ENCODE measurements at places on chromosomes 6 and 20.

GRCh38 chr20:51543422-51543788 is 886 bp upstream of the NFATC2 start:
- DNase-seq: peak; percentile 22

DNA sequence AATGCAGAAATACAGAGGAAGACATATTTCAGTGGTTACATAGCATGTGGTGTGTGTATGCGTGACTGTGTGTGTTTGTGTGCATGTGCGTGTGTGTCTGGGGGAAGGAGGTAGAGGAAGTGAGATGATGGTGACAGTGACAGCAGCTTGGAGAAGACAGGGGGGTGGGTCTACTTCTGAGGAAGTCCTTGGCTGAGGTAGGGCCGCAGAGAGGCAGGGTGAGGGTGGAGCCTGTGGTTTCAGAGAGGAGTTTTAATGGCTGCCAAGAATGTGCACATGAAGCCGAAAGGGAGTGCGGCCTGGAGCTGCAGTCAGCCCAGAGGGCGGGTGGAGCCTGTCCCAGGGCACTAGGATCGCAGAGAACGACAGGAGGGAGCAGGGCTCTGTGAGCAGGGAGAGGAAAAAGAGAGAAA is 22.7 kb upstream of the RNF24 start:
- peak; percentile 99 for DNase-seq

GRCh38 chr20:22020201-22020600 is 314.7 kb downstream of the PAX1 start:
- no peak for DNase-seq

DNA sequence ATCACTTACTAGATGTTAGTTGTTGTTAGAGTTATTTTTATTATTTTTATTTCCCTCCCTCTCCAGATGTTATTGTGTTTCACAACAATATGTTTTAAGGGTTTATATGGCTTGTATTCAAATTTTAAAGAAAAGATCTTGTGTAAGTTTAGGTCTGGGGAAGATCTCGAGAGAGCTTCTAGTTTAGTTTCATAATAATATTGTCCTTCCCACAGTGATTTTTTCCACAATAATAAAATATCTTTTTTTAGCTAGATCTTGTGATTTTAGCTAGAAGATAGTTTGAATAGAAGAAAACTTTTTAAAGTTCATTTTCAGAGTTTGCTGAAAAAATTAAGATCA is 55.0 kb downstream of the ADGRG6 start:
- no peak for DNase-seq

- no peak for DNase-seq
Measured at GRCh38 chr6:40280231-40280630, 306.9 kb downstream of the LRFN2 start.

GRCh38 chr6:317060-317447 is 24.8 kb downstream of the DUSP22 start:
- no peak for DNase-seq

GRCh38 chr6:42378536-42378935 is 73.2 kb downstream of the TRERF1 start:
- DNase-seq: peak; percentile 78

- DNase-seq: no peak
Measured at GRCh38 chr20:17762873-17763557, 63.2 kb downstream of the BANF2 start.

GRCh38 chr6:86595641-86596040 is 341.7 kb upstream of the HTR1E start:
- no peak for DNase-seq

- peak; percentile 54 for DNase-seq
Measured at GRCh38 chr6:150006961-150007464, 18.3 kb downstream of the RAET1L start.

- DNase-seq: no peak
Measured at GRCh38 chr6:24988562-24988961, 52.8 kb upstream of the RIPOR2 start.

- DNase-seq: no peak
Measured at GRCh38 chr20:25271486-25272222, 23.8 kb downstream of the PYGB start.

DNA sequence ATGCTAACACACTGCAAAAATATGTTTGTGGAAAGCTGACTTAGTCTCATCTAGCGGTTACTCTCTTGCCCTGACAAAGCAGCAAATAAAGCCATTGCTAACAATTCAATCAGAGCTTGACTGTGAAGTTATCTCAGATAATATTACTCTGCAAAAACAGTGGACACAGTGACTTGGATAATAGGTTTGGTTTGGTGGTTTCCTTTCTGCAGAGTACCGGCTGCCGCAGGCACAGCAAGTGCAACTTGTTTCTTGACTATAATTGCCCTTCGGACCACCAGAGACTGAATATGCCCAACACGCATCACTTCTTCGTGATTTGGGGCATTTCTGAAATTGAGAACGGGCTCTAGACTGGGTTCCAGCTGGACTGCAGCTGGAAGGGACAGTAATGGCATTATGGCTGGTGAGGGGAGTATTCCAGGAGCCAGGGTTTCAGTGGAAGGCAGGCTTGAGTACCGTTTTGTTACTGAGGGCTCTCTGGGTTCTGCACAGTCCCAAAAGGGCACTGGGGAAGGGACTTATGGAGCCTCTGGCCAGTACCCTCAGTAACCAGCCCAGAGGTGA is 40.0 kb downstream of the DSTN start:
- DNase-seq: peak; percentile 51

DNA sequence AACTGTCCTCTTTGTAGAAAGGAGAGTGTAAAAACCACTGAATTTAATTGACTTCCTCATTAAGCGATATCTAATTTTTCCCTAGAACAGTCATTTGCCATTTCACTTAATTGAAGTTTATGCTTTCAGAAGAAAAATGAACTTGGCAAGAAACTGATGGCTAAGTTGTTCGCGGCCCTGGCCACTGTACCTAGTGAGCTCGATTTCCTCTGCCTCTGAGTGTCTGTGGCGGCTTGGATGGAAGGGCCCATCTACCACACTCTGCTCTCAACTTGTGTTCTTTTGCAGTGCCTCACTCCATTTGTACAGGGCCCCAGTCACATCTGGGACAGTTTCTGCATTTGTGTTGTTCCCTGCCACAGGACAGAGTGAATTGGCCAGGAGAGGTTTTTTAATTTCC is 102.9 kb downstream of the BCAS1 start:
- no peak for DNase-seq

GRCh38 chr20:54368570-54368969 is 106.8 kb upstream of the DOK5 start:
- DNase-seq: no peak

- DNase-seq: no peak
Measured at GRCh38 chr20:20457392-20458126, 89.7 kb downstream of the INSM1 start.

DNA sequence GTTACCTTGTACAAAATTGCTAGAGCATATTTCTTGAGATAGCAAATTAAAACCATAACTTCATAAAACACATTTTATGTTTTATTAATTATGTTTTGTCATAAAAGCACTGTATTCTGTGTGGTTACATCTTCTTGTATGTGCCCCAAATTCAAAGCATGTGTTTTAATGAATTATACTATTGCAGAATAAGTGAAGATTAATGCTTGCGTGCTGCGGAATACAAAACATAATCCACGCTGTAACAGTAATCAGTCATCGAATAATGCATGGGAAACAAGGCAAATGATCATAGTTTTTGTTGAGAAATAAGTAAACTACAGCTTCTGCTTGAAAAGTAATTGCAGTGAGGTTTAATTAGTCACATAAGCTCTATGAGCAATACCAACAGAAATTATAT is 459.2 kb upstream of the SOX4 start:
- DNase-seq: no peak

GRCh38 chr6:10759884-10760329 is 12.3 kb downstream of the TMEM14B start:
- no peak for DNase-seq

DNA sequence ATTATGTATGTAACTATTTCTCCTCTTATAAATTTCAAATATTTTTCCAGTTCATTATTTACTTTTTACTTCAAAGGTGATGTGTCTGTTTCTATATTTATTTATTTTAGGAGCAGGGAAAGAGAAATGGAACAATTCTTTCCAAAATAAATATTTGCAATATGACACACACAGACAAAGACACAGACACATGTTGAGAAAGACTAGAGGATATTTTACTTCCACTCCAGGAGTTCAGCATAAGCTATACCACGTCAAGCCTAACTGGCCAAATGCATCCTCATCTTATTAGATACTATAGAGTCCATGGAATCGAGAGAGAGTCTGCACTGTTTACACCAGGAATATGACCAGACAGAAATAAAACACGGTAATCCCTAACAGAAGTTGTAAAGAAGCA is 13.3 kb downstream of the RALGAPA2 start:
- no peak for DNase-seq

DNA sequence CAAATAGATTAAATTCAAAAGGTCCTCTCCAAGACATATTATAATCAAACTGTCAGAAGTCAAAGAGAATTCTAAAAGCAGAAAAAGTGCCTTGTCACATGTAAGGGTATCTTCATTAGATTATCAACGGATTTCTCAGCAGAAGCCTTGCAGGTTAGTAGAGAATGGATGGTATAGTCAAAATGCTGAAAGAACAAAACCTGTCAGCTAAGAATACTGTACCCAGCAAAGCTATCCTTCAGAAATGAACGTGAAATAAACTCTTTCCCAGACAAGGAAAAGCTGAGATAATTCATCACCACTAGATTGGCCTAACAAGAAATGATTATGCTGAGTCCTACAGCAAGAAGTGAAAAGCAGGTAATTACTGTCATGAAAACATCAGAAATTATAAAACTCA is 92.9 kb downstream of the STXBP5 start:
- DNase-seq: no peak

DNA sequence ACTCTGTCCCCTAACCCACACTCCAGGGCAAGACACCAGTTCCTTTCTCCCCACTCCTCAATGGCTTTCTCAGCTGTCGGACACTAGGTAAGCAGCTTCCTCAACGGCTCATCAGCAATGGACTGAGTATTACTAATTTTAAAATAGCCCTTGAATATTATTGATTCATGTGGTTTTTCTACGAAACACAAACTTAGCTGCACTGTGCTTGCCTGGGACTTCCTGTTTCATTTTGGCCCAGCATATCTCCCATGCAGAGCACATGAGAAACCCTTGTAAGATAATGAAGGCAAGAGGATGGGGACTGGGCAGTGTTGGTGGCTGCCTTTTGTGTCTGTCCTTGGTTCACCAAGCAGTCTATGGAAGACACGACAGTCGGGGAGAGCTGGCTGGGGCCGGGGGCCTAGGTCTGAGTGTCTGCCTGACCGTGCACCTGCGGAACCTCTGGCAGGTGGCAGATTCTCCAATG is 48.9 kb downstream of the RNASET2 start:
- DNase-seq: peak; percentile 64

DNA sequence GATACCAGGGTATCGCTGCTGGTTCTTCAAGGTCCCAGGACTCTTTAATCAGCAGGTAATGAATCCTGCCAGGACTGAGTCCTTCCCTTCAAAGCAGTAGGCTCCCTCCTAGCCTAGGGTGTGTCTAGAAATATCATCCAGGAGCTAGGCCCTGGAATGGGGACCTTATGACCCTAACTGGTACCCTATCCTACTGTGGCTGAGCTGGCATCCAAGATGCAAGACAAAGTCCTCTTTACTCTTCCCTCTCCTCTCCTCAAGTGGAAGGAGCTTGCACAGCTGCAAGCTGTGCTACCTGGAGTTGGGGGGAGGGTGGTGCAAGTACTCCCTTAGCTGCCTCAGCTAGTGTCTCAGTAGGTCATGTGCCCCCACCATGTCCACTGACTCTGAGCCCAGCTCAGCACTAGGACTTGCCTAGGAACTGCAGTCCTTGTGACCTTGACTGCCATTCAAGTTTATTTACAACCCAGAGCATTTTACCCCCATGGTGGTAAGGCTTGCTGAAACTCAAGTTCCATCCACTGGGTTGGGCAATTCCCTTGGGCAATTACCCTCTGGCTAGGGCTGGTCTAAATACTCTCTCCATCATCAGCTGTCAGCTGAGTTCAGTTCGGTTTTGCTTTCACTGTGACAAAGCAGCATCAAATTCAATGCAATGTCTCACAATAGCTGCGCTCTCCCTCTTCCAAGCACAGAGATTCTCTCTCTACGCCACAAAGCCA is 48.4 kb upstream of the TOP1 start:
- DNase-seq: no peak

DNA sequence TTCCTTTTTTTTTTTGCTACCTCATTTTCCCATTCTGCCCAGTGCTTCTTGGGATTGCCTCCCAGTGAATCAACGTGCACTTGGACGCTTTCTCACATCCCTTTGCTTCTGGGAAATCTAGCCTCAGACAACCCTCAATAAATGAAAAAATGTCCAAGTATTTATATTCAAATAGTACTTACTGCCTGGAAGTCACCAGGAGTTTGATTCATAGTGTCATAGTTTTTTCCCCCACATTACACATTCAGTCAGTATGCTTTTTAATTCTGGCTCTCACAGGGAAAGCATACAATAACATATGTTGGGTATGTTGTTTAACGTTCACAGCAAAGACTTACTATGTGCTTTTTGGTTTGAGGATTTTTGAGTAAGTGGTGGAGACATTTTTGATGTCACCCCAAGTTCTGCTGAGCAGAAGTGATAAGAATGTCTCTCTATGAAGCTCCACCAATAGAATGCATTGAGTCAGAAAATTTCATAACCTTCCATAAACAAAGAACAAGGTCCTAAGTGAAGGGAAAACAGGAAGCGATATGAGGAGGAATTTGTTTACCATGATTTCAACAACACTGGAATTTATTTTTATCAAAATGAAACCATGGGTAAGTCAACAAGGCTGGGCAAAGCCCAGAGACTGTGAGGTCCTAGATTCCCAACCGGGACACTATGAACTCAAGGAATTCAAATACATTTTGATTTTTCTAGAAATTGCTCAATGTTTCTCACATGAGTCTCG is 301.2 kb upstream of the BMP2 start:
- no peak for DNase-seq

DNA sequence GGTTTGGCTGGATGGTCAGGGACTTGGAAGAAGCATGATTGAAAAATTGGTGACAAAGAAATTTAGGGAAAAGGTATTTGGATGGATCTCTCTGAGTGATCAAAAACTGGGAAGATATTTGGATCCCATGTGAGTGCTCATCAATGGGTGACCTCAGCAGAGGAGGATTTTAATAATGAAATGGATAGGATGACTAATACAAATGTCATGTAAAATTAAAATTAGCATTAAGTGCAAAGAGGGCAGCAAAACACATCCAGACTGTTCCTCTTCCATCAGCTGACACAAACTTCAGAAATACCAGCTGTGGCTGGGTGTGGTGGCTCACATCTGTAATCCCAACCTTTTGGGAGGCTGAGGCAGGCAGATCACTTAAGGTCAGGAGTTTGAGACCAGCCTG is 151.7 kb downstream of the THBS2 start:
- DNase-seq: no peak

- DNase-seq: no peak
Measured at GRCh38 chr6:14440940-14441781, 323.6 kb downstream of the CD83 start.

DNA sequence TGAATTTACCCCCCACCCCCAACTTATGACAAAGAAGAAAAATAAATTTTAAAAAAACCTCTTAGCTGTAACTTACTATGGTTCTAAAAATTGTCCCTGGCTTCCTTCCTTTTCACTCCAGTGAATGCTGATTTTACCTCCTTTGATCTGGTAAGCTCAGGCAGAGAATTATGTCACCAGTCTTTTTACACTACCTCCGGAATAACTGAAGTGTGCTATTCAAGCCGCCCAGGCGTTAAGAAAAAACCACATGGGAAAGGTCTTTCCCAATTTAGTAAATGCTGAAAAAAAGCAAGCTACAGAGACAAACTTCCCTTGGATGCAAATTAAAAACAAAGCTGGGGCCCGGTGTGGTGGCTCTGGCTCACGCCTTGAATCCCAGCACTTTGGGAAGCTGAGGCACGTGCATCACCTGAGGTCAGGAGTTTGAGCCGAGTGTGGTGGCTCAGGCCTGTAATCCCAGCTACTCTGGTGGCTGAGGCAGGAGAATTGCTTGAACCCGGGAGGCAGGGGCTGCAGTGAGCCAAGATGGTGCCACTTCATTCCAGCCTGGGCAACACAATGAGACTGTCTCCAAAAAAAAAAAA is 12.4 kb downstream of the SNX5 start:
- DNase-seq: no peak
